ENCODE measurements at places on chromosomes 2 and 18.

DNA sequence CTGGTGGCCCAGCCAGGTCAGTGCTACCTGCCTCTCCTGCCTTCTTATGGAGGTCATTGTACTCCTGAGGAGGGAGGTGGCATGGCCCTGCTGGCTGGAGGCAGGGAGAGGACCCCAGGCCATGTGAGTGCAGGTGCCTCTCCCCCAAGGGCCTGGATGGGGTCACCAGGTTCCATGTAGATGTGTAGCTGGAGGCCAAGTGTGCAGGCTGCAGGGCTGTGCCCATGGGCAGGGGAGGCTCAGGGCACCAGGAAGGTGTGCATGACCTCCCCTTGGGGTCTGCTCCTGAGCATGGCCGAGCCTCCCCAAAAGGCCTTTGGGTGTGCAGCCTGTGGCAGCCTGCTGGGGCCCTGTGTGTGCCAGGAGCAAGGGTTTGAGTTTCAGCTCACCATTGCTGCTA is 128.1 kb upstream of the HDAC4 start:
- no peaks in the 10 kb centered on the region for H3K4me1 ChIP-seq
- H3K27me3 ChIP-seq, result peaks cover 5% of the 10 kb centered on the region
- no peaks in the 10 kb centered on the region for H3K36me3 ChIP-seq
- H3K27ac ChIP-seq, result no peak overlapping the region

DNA sequence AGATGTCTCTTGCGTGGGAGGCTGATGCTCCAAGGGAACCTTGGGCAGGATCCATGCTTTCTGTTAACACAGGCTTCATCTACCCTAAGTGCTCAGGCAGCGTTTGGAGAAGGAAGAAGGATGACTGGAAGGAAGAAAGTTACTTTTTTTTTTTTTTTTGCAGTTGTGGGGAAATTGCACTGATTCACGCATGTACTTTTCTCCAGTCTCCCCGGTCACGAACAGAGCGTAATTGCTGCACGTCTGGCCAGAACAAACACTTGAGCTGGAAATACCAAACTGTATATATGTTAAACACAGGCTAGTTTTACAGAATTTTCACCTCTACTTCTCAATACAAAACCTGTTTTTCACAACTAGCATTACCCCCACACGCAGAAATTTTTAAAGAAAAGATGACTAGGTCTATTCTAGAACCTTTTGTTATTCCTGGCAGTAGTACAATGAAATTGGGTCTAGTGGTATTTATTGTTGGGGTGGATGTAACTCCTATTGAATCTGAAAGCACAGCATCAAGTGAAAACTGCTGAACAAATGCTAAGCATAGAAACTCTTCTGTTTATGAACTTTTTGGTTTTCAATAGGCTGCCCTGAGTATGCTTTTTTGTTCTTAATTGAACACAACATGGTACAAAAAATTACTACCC is 9.3 kb upstream of the SCYGR5 start:
- no peak overlapping the region for H3K27ac ChIP-seq
- H3K4me1 ChIP-seq, result peaks cover 2% of the 10 kb centered on the region

DNA sequence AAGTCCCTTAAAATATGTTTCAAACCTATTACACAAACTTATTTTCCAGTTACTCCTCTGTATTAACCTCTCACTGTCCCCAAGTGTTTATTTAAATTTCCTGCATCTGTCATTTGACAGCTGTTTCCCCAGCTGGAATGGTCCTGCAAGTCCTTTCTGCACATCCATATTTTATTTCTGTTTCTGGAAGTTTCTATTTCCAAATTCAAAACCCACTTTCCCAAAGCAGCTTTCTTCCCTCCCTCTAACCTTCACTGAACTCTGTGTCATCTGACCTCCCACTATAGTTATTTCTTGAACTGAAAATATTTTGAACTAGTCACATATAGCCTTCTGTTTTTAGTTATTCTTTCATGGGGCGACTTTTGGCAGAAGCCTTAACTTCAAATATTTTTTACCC is 459.4 kb upstream of the MC4R start:
- H3K4me1 ChIP-seq, result no peaks in the 10 kb centered on the region
- no peaks in the 10 kb centered on the region for H3K36me3 ChIP-seq
- no peak overlapping the region for H3K27ac ChIP-seq
- no peak overlapping the region for H3K4me3 ChIP-seq

DNA sequence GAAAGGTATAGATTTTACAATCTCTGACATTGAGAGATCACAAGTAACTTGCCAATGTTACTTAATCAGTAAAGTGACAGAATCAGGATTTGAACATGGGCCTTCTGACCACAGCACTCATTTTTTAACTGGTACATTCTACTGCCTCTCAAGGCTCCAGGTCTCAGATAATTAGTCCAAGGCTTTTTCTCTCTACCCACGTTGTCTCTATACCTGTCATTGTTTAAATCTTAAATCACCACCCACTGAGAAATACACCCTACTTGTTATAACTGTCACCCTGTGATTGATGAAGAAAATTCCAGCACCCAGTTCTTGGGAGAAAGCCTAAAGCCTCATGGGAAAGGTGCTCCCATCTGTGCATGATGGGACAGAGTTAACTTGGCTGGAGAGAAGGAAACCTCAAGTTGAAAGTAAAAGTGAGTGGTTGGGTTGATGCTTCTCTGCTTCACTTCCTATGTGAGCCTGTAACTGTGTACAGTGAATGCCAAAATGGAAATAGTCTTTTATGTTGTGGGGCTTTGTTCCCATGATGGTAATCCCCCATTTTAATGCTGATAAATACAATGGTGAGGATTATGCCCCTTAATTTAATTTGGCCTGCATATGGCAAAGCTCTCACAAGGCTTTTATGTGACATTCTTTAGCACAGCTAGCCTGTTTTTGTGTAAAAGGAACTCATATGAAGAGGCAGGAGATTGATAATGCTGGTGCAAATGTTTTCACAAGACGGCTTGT is 190.1 kb upstream of the SP5 start:
- DNase-seq, result no peak
- peaks cover 8% of the 10 kb centered on the region for H3K27me3 ChIP-seq
- no peaks in the 10 kb centered on the region for H3K36me3 ChIP-seq
- no peak overlapping the region for H3K4me3 ChIP-seq

DNA sequence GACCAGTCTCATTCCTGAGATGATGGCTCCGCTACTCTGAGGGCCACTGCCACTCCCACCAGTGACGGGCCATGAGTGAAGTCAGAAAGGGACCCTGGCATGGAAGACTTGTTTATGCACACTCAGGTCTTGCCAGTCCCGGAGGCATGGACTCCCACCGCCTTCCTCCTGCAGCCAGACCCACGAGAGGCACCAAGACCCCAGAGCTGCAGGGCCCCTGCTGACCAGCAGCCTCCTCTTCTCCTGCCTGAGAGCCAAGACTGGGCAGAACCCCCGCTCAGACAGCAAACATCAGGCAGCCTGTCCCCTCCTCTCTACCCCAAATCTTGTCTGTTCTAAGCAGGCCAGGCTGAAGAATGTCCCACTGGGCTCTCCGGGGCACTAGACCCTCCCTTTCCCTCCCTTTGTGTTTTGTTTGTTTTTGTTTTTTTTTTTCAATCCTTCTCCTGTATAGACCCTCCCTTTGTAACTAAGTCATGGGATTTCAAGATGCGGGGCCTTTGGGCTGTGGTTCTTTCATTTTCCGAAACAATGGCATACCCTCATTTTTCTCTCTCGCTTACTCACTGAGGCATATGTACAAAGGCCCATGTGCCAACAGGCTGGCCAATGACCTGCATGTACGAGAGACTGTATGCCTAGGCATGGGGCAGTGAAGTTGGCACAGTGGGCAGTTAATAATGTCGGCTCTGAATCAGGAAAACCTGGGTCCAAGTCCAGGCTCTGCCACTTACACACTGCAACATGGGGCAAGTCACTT is 24.3 kb upstream of the MAPRE3 start:
- H3K27me3 ChIP-seq, result peaks cover 12% of the 10 kb centered on the region
- no peak overlapping the region for H3K4me3 ChIP-seq
- H3K36me3 ChIP-seq, result no peaks in the 10 kb centered on the region
- H3K4me1 ChIP-seq, result no peaks in the 10 kb centered on the region
- H3K27ac ChIP-seq, result no peak overlapping the region
- DNase-seq, result no peak

DNA sequence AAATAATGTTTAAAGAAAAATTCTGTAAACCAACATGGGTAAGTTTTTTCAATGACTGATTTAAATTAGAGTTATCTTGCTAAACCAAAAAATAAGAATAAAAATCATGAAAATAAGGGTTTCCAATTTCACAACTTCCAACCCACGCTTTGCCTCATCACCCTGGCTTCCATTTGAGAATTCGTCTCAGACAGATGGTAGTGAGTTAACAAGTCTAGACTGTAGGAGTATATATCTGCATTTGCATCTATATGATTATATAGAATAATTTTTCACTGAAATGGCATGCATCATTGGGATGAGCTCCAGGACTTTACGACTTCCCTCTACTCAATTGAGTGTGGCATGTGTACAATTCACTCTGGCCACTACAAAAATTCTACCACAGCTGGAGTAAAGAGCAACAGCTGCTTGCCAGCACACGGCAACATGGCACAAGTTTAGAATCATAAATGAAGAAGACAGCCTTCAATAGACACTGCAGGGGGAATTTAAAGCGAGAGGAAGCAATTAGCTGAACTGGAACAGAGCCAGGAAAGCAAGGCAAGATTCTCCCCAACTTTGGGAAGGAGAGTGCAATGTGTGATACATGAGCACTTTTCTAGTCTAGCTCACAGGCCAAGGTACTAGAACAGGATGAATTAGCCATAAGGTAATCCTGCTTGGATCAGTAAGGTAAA is 1673.5 kb upstream of the CELF4 start:
- H3K4me3 ChIP-seq, result no peak overlapping the region
- no peaks in the 10 kb centered on the region for H3K4me1 ChIP-seq
- H3K27ac ChIP-seq, result no peak overlapping the region
- no peaks in the 10 kb centered on the region for H3K27me3 ChIP-seq
- no peaks in the 10 kb centered on the region for H3K36me3 ChIP-seq

DNA sequence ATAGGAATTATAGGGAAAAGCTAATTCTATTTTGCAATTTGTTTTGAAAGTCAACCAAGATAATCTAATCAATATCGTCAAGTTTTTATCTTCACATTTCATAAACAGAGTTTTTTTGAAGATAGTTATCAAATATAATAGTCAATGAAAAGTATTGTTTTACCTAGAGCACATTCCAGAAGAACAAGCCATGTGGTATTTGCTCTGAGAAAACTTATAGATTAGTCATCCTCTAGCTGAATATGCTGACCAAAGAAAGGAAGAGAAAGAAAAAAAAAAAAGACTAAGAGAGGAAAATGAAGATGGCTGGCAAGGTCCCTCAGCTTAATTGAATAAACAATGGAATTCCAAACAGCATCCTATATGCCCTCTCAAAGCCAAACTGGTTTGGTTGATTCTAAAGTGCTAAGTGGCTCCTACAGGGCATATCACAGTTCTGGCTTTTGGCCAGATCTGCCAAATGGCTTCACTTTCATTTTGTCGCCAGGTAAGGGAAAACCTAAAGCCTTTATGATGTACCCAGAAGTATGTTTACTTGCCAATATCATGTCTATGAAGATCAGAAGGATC is 132.6 kb downstream of the VWC2L start:
- H3K36me3 ChIP-seq, result no peaks in the 10 kb centered on the region
- no peaks in the 10 kb centered on the region for H3K4me1 ChIP-seq
- DNase-seq, result no peak
- H3K27me3 ChIP-seq, result no peaks in the 10 kb centered on the region

DNA sequence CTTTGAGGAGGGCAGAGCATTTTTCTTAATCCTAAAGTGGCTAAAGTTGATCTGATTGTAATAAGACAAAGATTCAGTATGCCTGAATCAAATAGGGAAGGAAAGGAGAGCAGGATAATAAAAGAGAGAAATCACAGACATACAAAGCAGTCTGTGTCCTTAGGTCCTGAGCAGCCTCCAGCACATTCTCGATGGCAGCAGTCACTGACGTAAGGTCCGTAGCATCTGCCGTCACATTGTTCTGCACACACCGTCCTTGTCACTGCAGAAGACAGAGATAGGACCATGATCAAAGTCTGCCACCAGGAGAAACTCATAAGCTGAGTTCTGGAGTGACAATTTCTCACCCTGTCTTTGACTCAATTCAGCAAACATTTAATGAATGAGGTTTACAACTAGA is 813.7 kb downstream of the ERBB4 start:
- DNase-seq, result no peak
- no peaks in the 10 kb centered on the region for H3K27me3 ChIP-seq
- H3K36me3 ChIP-seq, result no peaks in the 10 kb centered on the region
- no peaks in the 10 kb centered on the region for H3K4me1 ChIP-seq
- no peak overlapping the region for H3K27ac ChIP-seq
- no peak overlapping the region for H3K4me3 ChIP-seq

- no peaks in the 10 kb centered on the region for H3K4me1 ChIP-seq
- no peaks in the 10 kb centered on the region for H3K36me3 ChIP-seq
- H3K4me3 ChIP-seq, result no peak overlapping the region
- no peak overlapping the region for H3K27ac ChIP-seq
Observed at GRCh38 chr2:149200109-149200520, 130.3 kb upstream of the LYPD6 start.

DNA sequence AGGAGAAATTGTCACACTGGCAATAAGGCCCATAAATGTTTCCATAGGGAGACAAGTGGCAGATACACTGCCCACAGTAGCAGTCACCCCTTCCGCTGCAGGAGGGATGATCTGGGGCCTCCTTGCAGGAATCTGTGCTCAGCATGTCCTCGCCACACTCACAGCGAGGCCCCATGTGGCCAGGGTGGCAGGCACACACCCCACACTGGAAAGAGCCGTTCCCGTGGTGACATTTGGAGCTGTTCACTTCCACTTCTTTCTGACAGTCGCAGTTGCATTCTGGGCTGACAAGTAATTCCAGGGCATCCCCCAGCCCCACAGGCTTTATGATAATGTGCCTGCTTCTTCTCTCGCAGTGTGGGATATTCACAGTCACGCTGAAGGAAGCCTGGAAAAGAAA is 62.6 kb downstream of the ITGB6 start:
- peaks cover 6% of the 10 kb centered on the region for H3K27me3 ChIP-seq
- H3K4me1 ChIP-seq, result no peaks in the 10 kb centered on the region
- no peak overlapping the region for H3K4me3 ChIP-seq

DNA sequence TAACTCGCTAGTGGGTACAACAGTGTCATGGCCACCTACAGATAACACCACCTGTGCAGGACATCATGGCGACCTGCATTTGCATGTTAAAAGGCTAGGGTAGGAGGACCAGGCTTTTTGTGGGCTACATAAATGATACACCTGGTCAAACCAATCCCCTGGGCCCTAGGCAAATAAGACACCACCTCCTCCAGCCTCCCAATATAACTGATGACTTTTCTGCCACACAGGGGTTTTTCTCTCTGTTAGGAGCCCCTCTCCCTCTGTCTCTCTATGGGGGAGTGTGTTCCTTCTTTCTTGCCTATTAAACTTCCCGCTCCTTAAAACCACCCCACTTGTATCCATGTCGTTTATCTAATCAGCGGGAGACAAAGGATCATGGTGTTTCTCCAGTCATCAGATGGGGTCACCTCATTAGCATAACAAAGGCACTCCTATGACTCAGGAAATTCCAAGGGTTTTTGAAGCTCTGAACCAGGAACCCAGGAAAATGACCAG is 10.8 kb upstream of the BUB1 start:
- peaks cover 5% of the 10 kb centered on the region for H3K27me3 ChIP-seq
- no peak for DNase-seq
